ENCODE measurements at places on chromosomes 7 and 10. TPM values are rescaled to one million over a fixed set of nuclear protein-coding genes. Genes with fewer than 3 reads are reported as not detected.

EXOC4 gene
- total RNA-seq: 75.8 TPM

TSPAN13 gene
- total RNA-seq: 18.7 TPM

KLF14 gene
- not detected for total RNA-seq

DNAH11 gene
- 2.5 TPM for total RNA-seq

RADIL gene
- 4.7 TPM for total RNA-seq

DNA sequence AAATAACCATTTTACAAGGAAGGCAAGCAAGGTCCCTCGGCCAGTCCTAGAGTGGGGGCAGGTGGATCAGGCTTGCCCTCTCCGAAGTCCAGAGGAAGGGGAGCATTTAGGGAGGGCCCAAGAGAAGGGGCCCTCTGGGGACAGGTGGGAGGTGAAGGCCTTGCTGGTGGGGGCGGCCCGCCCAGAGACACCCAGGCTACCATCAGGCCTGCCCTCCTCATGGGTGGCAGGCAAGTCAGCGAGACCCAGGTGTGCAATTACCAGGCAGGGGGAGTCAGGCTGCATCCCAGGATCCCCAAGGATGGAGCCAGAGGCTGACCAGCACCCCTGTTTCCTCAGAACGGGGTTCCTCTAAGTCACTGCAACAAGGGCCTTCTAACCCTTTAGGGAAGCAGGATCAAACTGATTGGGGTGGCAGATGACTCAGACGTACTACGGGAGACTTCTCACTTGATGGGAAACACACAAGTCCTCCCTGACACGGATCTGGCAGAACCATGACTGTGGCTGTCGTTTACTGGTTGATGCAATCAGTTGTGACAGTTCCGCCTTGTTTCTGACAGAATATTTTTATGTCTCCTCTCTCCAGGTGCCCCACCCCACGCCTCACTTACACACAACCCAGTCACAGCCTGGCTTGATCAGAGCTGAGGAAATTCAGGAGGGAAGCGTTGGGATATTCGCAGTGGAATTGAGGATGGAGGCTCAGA lies 8.2 kb downstream of the LOXL4 start:
- DNase-seq: no peak
- H3K27ac ChIP-seq: no peak overlapping the region
- peaks cover 4% of the 10 kb centered on the region for H3K36me3 ChIP-seq
- H3K4me3 ChIP-seq: no peak overlapping the region
- no peaks in the 10 kb centered on the region for H3K27me3 ChIP-seq
- H3K4me1 ChIP-seq: no peaks in the 10 kb centered on the region

DNA sequence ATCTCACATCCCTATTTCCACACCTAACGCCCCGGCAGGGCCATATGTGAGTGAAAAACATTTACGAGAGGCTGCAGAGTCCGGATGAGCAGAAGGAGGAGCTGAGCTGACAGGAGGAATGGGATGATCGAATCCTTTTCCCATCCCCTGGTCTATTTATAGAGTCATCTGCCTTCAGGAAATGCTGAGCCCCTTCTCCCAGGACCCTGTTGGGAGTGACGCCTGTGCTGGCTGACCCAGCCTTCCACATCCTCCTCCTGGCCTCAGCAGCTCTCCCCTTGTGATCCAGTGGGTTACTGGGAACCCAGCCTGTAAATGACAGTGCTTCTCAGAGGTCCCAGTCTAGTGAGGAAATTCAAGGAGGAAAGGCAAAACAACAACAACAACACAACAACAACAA lies 16.6 kb downstream of the DENND2A start:
- H3K36me3 ChIP-seq: no peaks in the 10 kb centered on the region
- no peak overlapping the region for H3K4me3 ChIP-seq
- no peak for DNase-seq
- peaks cover 3% of the 10 kb centered on the region for H3K4me1 ChIP-seq
- no peak overlapping the region for H3K27ac ChIP-seq

GRCh38 chr10:78702186-78702585 lies 366.6 kb upstream of the ZMIZ1 start:
- H3K4me1 ChIP-seq: no peaks in the 10 kb centered on the region
- H3K36me3 ChIP-seq: no peaks in the 10 kb centered on the region
- no peak overlapping the region for H3K27ac ChIP-seq
- no peak overlapping the region for H3K4me3 ChIP-seq
- DNase-seq: no peak
- no peaks in the 10 kb centered on the region for H3K27me3 ChIP-seq

DNA sequence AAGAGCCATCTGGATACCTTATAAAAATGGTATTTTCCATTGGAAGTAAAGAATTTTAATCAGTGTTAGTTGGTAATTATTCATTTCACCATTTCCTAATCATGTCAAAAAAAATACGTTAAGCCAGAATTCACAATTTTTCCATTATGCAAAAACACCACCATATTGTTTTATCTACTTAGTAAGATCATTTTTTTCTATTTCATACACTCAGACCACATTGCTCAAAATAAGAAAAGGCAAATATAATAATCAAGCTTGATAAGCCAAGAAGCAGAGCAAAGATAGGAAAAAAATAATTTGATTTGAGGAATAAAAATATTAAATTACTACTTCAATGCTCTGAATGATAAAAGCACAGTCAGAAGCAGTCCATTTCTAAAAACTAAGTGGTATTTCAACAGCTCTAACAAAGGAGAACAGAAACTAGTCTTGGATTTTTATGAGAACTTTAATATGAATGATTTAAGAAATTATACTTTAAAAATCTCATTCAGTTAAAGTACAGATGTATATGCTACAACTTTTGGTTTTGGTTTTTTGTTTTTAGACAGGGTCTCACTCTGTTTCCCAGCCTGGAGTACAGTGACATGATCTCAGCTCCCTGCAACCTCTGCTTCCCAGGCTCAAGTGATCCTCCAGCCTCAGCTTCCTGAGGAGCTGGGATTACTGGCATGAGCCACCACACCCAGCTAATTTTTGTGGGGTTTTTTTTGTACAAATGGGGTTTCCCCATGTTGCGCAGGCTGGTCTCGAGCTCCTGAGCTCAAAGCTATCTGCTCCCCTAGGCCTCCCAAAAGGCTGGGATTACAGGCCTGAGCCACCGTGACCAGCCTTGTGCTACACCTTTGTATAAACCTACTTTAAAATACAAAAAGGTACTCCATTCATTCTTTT lies 46.6 kb downstream of the LRRN3 start:
- no peak overlapping the region for H3K4me3 ChIP-seq
- no peak for DNase-seq
- H3K27ac ChIP-seq: no peak overlapping the region

- H3K4me1 ChIP-seq: peaks cover 6% of the 10 kb centered on the region
- no peak for DNase-seq
- H3K4me3 ChIP-seq: no peak overlapping the region
- peaks cover 23% of the 10 kb centered on the region for H3K36me3 ChIP-seq
- no peaks in the 10 kb centered on the region for H3K27me3 ChIP-seq
Measured at GRCh38 chr10:85671530-85671929, 695.1 kb downstream of the GRID1 start.

DNA sequence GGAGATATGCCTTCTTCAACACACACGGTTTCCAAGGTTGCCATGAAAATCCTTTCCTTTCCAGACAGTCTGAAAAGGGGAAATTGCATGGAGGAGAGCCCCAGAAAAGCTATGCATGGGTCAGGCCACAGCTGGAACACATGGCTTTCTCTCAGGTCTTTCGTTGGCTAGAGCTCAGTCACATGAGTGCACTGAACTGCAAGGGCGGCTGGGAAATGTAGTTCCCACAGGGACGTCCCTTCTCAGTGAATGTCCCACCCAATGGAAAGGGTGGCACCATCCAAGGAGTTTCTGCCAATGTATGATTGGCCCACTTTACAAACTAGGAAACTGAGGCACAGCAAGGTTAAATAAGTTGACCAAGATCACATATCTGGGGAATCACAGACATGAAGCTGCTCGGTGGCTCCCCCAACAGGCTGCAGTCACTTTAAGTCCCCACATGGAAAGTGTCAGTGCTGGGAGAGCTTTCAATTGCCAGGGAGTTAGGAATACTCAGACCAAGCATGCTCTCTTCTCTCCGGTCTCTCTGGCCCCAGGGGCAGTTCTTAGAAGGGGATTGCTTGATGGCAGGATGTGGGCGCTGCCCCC lies 571.3 kb downstream of the GLRX3 start:
- no peaks in the 10 kb centered on the region for H3K27me3 ChIP-seq
- no peak overlapping the region for H3K27ac ChIP-seq
- no peaks in the 10 kb centered on the region for H3K36me3 ChIP-seq
- peak; percentile 43 for DNase-seq
- no peaks in the 10 kb centered on the region for H3K4me1 ChIP-seq
- H3K4me3 ChIP-seq: no peak overlapping the region

DNA sequence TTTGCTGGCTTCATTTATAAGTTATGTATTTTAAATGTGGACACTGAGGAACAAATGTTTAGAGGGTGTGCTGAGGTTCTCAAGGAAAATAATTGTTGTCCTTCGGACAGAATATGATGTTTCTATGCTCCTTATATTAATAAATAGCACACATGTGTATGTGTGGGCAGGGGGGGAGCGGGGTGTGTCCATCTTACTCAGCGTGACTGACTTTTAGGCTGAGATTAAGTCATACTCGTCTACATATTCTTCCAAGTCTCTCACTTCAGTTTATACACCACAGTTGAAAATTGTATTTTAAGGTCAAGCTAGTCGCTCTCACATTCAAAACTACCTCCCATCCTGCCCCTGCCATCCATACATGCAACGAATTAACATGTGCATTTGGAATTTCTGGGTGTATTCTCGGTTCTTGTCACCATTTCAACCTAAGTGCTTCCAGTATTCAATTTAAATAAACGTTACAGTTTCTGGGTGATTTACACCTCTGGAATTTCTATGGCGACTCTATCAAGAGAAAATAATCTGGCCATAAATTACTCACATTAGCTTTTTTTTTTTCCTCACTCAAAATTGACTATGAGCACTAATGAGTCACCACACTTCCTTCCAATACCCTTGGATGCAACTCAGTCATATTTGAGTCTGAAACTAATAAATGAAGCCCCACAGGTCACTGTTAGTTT lies 3.3 kb downstream of the PCDH15 start:
- H3K36me3 ChIP-seq: no peaks in the 10 kb centered on the region
- no peaks in the 10 kb centered on the region for H3K4me1 ChIP-seq
- no peak for DNase-seq
- no peak overlapping the region for H3K27ac ChIP-seq
- H3K27me3 ChIP-seq: no peaks in the 10 kb centered on the region

DNA sequence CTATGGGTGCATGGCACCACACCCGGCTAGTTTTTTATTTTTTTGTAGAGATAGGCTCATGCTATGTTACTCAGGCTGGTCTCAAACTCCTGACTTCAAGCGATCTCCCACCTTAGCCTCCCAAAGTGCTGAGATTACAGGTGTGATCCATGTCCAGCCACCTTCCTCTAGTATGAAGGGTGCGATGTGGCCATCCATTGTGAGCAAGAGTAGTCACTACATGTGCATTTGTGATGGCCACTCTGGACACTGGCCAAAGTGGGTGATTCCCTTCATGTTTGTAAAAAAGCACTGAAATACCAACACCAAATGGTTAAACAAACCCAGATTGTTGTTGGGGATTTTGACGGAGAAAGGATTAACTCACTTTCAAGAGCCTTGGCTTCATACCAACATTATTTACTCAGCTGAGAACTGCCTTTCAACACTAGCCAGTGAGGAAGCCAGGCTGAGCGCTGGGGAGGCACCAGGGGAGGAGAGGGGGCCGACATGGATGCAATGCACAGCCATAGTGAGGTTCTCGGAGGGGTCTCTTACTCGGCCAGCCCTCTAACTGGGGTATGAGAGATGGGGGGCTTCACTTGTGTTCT lies 198.1 kb upstream of the LYZL2 start:
- H3K27ac ChIP-seq: no peak overlapping the region
- H3K4me3 ChIP-seq: no peak overlapping the region
- peaks cover 2% of the 10 kb centered on the region for H3K4me1 ChIP-seq

GRCh38 chr10:4188406-4188805 lies 403.4 kb upstream of the KLF6 start:
- no peaks in the 10 kb centered on the region for H3K36me3 ChIP-seq
- H3K4me1 ChIP-seq: no peaks in the 10 kb centered on the region
- no peaks in the 10 kb centered on the region for H3K27me3 ChIP-seq
- H3K4me3 ChIP-seq: no peak overlapping the region

DNA sequence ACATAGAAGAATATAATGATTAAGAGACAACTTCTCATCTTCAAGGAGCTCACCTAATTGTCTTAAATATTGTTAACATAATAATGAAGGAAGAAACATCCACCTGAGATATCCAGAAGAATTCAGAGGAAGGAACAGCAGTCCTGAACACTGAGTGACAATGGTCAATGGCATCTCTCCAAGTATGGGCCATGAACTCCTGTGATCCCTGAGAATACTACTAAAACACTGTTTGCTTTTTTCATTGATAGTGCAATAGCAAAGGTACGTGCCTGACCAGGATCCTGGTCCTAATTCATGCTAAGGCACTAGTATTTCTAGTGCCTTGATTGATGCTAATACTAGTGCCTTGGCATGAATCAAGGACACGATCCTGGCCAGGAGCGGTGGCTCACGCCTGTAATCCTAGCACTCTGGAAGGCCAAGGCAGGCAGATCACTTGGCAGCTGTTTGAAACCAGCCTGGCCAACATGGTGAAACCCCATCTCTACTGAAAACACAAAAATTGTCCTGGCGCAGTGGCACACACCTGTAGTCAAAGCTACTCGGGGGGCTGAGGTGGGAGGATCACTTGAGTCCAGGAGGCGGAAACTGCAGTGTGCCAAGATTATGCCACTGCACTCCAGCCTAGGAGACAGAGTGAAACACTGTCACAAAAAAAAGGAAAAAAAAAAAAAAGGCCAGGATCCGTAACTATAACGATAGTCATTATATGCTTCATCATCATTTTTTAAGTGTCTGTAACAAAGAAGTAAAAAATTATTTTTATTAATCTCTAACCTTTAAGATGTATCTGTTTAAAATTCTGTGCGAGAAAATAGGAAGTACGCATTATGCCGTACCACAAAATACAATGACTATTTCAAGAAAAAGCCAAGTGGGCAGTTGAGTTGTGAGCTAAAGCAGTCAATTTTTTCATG lies 49.1 kb downstream of the SRPK2 start:
- no peak overlapping the region for H3K4me3 ChIP-seq
- no peak overlapping the region for H3K27ac ChIP-seq
- H3K4me1 ChIP-seq: peaks cover 5% of the 10 kb centered on the region
- DNase-seq: no peak
- no peaks in the 10 kb centered on the region for H3K27me3 ChIP-seq

DNA sequence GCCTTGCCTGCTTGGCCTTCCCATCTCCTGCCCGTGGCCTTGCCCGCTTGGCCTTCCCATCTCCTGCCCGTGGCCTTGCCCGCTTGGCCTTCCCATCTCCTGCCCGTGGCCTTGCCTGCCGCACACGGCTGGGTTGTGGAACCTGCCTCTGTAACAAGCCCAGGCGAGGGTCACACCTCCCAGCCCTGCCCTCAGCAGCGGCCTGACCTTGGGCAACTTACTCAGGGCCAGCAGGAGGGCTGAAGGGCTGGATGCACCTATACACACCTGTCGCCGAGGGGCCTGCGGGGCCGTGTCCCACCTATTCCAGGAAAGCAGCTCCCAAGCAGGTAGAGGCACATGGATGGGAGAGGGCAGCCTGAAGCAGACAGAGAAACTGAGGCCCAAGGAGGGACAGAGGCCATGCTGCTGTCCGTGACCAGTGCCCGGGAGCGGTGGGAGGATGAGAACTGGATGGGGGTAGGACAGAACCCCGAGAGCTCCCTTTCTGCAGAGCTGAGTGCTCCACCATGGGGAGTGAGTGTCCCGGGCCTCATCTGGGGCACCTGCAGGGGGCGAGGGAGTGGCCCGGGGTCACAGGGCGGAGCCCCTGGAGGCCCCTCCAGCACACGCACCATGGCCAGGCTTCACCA lies 277.6 kb downstream of the ELFN1 start:
- H3K27ac ChIP-seq: no peak overlapping the region
- H3K36me3 ChIP-seq: no peaks in the 10 kb centered on the region
- H3K27me3 ChIP-seq: no peaks in the 10 kb centered on the region

- DNase-seq: no peak
- H3K27ac ChIP-seq: no peak overlapping the region
- no peaks in the 10 kb centered on the region for H3K27me3 ChIP-seq
- no peaks in the 10 kb centered on the region for H3K4me1 ChIP-seq
- no peak overlapping the region for H3K4me3 ChIP-seq
Measured at GRCh38 chr10:75145590-75145989, 34.1 kb downstream of the SAMD8 start.

Data from H9 (cell line).